ENCODE measurements at places on chromosomes 16 and 17.

GRCh38 chr17:48715496-48716399, 6.6 kb downstream of the PRAC1 start:
- no peak for DNase-seq

GRCh38 chr17:57092171-57092570, 7.1 kb downstream of the AKAP1 start:
- DNase-seq = no peak

DNA sequence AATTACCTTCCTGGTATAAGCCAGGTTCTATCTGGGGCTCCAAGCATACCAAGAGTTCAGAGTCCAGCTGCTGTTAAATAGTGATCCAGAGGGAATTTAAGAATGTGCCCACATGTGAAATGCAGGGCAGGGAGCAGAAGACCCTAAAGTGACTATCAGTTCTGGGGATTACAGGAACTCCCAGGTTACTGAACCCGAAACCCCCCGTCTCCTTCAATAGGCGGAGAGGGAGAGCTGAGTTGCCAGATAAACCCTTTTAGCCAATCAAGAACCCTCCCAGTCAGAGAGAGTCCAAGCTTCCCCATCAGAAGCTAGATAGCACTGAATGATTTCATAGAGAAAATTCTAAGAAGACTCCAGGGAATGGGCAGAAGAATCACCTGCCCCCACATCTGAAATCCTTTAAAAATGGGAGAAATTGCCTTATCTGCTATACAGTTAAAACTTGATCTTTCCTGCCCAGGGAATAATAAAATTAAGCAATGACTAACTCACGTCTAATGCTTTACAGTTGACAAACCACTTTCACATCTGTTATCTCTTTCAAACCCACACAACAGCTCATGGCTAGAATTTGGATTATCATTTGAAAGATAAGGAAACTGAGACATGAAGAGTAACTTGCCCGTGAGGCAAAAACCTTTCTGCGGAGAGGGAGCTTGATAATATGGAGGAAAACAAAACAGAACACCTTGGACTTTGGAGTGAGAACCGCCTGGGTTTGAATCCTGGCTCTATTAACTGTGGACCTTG, 10.2 kb downstream of the NOG start:
- DNase-seq = no peak

GRCh38 chr16:88282564-88283395, 100.0 kb upstream of the ZNF469 start:
- DNase-seq = no peak

DNA sequence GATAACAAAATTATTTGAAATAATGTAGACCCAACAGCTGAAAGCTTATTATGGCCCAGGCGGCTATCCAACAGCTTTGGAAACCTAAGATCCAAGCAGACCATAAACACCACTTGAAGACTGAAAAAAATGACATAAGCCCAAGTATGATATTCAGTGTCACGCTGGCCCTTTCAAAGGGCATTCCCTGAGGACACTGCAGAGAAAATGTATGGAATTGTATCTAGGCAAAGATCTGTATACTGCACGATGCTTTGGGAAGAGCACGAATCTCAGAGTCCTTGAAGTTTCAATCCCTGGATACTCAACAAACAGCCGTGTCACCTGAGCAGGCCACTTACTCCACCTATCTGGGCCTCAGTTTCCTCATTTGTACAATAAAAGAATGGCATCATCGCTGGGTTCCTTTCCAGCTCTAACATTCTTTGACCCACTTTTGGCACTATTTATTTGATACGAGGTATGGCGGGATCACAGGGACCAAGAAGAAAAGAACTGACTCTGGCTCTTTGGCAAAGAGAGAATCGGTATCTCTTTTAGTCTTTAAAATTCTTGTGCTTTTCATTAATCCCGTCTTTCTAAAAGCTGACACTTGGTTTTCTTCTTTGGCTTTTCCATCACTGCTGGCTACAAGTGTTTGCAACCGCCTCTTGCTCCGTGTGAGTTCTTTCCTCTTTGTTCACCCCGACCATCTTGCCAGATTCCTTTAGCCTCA, 1.2 kb downstream of the STAT5B start:
- DNase-seq = no peak

DNA sequence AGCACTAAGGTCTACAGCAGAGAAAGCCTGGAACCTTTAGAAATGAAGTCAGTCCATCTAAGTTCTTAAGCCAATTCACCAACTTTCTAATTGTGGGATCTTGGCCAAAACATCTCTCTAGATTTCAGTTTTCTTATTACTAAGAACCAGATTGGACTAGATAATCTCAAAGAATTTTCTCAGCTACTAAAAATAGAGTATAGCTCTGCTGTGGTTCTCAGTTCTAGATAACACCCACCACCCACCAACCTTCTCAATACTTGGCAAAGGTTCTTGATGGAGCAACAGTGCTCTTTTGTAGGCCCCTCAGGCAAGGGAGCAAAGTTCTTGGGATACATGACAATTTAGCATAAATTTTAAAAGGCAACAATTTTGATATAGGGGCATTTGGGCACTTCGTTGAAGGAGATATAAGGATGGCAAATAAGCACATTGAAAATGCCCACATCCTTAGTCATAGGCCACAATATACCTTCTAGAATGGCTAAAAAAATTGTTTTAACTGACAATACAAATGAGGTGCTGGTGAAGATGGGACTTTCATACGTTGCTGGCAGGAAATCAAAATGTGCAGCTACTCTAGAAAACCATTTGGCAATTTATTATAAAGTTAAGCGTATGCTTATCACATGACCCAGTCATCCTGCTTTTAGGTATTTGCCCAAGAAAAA, 74.4 kb upstream of the TMEM132E start:
- no peak for DNase-seq

- no peak for DNase-seq
Observed at GRCh38 chr17:2852221-2852620, 56.0 kb downstream of the RAP1GAP2 start.

DNA sequence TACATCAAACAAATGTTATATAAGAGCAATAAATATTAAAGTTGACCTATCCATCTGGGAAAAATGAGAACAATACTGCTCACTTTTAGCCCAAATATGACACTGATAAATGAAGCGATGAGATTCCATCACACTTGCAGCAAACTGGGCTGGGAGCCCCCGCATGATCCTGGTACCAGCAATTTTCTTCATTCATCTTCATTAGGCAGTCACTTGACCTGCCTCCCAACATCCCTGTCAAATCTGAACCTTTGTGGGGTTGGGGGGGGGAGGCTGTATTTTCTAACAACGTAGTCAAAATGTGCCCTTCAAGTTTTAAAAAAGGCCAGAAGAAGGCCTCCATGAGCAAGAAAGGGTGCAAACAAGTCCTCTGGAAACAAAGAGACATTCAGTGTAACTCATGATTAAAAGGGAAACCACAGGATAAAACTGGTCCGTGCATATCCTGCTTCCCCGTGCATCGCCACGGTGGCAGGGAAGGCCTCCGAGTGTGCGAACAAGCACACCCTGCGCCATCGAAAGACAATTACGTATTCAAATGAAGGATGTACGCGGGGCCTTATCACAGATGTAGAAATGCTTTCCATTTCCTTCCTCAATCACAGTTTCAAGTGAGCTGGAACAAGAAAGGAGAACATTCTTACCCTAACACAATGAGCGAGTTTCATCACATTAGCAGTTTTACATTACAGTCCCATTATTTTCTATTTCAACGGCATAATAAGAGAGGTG, 48.4 kb downstream of the TOX3 start:
- no peak for DNase-seq

DNA sequence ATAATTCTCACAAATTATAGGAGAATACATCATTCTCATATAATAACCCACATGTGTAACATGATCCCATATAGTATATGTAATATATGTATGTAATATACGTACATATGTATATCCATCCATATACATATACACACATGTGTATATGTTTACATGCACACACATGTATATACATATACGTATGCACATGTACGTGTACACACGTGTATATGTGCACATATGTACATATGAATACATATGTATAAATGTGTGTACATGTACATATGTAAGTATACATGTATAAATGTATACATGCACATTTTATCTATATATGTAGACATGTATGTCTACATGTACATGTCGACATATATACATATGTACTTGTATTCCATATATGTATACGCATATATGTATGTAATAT, 288.8 kb downstream of the NPIPA8 start:
- no peak for DNase-seq

- DNase-seq = no peak
Observed at GRCh38 chr17:7633093-7633492, 3.2 kb downstream of the SHBG start.

DNA sequence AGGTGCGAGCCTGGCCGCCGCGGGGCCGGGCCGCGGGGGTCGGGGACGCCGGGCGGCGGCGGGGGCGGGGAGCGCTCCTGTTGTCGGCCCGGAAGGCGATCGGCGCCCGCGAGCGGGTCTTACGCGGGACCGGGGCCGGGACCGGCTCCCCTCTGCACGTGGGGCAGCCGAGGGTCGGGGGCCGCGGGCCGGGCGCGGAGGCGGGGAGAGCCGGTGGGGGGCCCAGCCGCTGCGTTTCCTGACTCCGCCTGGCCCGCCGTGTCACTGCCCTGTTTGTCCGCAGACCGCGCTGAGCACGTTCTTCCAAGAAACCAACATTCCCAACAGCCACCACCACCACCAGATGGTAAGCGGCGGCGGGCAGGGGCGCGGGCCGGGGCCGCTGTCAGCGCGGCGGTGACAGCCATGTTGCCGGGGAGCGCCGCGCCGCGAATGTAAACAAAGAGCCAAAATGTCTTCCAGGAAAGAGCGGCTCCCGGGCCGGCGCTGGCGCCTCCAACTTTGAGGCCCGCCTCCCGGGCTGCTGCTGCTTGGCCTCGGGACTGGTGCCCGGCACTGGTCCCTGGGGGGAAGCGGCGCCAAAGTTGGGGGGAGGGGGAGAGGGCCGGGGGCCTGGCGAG, 586 bp downstream of the UBALD2 start:
- peak; percentile 59 for DNase-seq

- no peak for DNase-seq
Observed at GRCh38 chr16:67357561-67357960, 30.9 kb downstream of the LRRC36 start.

GRCh38 chr17:39818358-39819000, 45.6 kb downstream of the IKZF3 start:
- DNase-seq = no peak

DNA sequence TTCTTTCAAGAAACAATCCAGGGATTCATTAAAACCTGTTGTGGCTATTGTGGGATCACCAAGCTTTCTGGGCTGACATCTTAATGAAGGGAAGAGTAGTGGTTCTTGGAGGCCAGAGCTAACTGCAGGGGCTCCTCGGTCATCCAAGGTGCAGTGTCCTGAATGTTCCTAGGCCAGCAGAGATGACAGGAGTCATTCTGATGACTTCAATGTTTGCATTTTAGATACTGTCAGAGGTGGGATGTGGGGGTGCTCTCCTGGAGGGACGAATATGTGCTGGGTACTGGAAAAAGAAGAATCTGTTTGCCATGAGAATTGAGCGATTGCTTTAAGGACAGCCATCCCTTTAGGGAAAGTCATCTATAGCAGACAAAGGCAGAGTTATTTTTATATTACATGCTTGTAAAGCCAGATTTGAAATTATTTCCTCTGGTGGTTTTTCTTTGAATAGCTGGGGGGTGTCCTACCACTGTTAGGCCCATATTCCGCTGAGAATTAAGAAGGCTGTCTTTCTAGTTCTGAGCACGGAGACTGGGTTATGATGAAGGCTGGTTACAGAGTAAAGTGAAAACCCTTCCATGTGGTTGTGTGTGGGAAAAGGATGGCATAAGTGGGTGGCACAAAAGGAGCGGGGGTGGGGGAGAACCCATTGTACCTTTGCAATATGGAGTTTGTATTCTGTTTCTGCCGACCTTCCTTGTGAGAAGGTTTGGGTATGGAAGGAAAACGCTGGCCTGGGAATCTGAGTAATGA, 7.4 kb downstream of the HLF start:
- no peak for DNase-seq

GRCh38 chr16:68696514-68696913, 40.6 kb upstream of the CDH1 start:
- no peak for DNase-seq

DNA sequence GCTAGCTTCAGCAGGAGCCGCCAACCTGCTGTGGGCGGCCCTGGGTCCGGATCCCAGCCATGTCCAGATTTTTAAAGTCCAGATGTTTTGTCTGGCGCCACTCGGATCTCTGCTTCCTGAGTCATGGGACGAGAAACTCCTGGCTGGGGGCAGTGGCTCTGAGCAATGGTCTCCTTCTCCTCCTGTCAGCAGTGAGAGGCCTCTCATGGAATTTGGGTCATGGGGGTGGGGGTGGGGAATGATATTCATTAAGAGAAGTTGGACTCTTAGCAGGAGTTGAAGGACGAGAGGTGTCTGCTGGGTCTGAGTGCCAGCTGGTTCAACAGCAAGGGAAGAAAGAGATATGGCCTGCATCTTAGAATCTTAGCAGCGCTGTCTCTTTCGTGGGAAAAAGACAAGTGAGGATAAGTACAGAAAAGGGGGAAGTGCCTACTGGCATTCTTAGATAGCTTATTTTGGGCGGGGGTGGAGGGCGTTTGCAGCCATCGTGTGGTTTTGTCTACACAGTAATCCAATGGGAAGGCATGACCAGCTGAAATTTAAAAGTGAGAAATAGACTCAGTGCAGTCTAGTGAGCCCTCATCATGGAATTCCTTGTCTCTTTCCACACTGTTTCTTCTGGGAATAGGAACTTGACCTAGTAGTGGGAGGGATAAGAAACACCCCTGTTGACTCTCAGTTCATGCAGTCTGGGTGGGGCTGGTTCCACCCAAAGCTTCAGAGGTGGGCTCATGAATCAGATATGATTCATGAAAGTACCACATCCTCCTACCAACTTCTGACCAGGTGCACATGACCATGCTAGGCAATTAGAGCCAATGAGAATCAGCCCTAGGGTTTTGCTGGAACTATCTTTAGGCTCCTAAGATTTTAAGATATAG, 80.5 kb downstream of the MYH13 start:
- no peak for DNase-seq

DNA sequence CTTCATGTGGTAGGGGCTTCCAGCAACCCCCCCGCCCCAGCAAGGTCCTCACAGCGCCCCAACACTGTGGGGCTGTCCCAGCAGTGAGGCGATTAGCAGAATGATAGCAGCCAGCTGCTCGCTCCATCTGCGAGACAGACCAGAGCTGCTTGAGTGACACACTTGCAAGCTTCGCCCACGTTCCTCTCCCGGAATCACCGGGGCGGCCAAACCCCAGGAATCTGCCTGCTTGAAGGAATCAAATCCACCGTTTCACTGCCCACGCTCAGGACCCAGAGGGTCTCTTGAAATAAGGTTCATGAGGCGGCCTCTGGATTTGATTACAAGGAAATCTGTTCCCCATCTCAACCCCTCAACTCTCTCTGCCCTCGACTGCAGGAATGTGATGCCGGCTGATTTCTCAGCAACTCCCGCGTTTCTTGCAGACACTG, 356.0 kb downstream of the C16orf95 start:
- no peak for DNase-seq

- no peak for DNase-seq
Observed at GRCh38 chr17:65017207-65017774, 39.2 kb downstream of the GNA13 start.

- DNase-seq = no peak
Observed at GRCh38 chr16:14303182-14303618, 232.1 kb downstream of the MRTFB start.

GRCh38 chr16:474420-475122, 49.1 kb downstream of the RAB11FIP3 start:
- no peak for DNase-seq

- DNase-seq = no peak
Observed at GRCh38 chr17:45656527-45657181, 127.5 kb upstream of the CRHR1 start.

Data from T-helper 1 cell (primary cell).